T47D (cell line): ENCODE measurements at places on chromosomes 2 and 18.
A peak's percentile ranks its signal among the peaks of the same experiment; 100 is the strongest.

DNA sequence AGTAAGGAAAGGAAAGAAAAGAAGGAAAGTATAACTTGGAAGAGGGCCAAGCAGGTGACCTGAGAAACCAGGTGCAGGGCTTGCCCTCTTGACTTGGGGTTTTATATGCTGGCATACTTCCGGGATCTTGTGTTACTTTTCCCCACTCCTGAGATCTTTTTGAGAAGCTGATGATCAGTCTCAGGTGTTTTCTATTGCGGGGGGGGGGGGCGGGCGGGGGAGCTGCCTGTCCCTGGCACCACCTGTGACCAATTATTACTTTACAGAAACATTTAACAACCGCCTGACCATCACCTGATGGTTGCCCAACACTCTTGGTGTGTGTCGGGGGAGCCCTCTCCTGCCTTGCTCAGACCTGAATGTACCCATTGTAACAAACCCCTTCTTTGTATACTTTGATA lies 6.9 kb upstream of the CASP10 start:
- no peak for DNase-seq

DNA sequence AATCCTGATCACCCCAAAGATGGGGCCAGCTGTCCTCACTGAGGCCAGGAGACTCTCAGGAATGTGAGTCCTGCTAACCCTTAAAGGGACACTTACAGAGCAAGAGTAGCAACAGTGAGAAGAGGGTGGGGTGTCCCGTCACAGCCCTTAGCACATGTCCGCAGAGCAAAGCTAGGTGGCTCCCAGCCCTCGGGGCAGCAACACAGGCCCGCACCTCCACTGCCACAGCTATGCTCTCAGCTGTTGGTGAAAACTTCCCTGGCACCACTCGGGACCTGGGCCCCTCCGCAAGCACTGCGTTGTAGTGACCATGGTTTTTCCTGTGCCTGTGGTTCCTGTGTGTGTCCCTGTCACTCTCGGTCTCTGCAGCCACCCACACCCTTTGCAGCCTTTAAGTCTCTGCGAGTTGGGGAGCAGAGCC lies 76.4 kb upstream of the UXS1 start:
- DNase-seq = no peak

DNA sequence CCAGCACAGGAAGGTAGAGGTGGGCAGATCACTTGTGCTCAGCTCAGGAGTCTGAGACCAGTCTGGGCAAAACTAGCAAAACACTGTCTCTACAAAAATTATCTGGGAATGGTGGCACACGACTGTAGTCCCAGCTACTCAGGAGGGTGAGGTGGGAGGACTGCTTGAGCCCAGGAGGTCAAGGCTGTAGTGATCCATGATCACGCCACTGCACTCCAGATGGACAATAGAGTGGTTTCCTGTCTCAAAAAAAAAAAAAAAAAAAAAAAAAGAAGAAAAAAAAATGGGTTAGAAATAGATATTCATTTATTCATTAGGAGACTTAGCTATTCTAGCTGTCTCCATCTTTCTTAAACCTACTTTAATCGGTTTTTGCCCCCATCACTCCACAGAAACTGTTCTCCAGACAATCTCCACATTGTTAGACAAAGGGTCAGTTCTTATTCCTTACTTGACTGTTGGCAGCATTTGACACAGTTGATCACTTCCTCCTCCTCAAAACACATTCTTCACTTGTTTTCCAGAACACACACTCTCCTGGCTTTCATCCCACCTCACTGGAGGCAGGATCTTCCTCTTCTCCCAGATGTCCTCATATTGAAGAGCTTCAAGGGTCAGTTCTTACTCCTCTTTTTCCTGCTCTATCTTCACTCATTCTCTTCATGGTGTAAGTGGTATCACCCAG lies 103.1 kb downstream of the DTNB start:
- DNase-seq = no peak

DNA sequence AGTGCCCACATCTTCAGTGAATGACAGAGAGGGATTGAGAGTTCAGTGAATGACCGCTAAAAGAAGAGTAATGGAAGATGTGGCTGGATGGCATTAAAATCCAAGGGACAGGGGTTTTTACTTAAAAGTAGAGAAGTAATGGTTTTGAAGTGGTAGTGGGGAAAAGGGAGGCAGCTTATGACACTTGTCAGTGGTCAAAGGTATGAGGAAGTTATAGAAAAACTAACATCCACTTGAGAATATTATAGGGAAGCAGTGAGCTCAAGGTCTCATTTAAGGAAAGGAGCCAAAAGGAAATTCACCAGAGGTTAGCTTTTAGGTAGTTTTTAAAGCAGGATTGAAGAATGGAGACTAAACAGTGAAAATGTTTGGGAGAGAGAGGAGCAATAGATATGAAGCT lies 24.3 kb downstream of the CDK15 start:
- DNase-seq = no peak

DNA sequence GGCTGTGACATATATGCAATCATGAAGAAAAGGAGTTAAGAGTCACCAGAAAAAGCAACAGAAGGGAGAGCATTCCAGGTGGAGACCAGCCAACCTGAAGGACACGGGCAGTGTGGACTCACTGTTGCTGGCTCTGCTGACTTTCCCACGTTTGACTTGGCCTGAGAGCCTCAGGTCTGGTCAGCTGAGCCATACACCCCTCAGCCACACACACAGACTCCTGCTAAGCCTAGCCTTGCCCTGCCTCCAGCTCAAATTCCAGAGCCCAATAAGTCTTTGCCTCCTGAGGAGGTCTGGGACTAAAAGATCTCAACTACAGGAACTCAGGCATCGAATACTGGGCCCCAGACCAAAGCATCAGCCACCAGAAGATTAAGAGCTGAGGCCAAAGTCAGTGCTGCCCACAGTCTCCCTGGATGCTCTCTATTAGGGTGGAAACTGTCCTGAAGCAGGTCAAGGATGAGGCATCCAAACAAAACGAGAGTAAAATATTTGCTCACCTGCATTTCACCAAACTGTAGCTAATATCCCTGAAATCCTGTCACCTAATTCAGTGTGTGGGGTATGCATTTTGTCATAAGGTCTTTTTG lies 23.3 kb downstream of the CACNB4 start:
- no peak for DNase-seq

GRCh38 chr2:37389989-37390765 lies 45.7 kb downstream of the QPCT start:
- peak; percentile 18 for DNase-seq

- DNase-seq = no peak
Observed at GRCh38 chr2:20168048-20168726, 56.7 kb downstream of the SDC1 start.
